ENCODE measurements at places on chromosomes 5 and 9.
A peak's percentile ranks its signal among the peaks of the same experiment; 100 is the strongest.

- no peak for DNase-seq
Measured at GRCh38 chr5:121833617-121834016, 18.1 kb upstream of the FTMT start.

DNA sequence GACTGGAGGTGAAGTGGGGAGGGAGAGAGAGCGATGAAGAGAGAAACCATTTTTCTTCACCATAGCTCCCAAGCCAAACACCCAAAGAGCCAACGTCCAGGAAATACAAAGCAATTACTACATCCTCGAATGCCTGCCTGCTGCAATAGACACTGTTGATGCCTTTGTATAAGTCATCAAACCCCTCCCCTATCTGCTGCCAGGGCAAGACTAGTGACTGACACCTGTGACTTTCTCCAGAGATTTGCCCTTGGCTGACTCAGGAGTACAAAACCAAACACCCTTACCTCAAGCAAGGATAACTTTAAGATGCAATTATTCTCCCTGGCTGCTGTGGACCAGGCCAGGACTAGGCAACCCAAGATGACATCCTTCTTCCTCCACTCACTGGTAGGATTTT, 81.8 kb upstream of the RASA1 start:
- no peak for DNase-seq

DNA sequence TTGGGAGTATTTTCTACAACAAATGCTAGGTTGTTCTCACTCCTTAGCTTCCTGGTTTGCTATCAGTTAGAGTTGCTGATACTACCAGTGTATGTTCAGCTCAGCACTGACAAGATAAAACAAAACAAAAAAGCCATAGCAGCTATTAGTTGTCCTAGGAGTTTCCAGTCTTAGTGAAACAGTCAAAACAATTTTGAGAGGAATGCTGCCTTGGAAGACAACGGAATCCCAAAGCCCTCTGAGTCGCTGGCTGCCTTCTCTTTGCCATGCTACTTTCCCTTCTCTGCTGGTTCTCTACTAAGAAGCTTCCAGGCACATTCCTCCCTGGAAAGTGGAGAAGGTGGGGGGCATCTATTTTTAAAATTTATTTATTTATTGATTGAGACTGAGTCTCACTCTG, 5.4 kb upstream of the CREBRF start:
- no peak for DNase-seq

DNA sequence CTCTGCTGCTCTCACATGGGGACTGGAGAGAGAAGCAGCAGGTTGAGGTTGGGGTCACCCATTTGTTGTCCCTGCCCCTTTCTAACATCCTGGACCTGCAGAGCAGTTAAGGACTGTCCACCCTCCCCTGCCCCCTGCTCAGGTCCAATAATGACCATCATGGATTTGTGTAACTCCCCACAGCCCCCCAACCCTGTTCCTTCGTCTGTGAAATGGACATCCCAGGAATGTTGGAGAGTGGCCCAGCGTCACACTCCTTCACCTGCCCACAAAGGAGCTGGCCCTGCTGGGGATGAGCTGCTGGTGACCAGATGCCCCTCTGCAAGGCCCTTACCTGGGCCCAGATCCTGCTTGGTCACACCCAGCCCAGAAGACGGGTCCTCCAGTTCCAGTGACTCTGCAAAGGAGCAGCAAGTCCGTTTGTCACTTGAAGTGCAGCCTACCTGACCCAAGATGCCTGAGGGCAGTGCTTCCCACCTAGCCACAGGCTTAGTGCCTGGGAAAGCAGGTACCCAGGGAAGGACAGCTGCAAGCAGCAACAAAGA, 10.4 kb downstream of the CD74 start:
- DNase-seq, result no peak

GRCh38 chr5:56761151-56761885, 54.0 kb upstream of the MAP3K1 start:
- DNase-seq, result no peak

DNA sequence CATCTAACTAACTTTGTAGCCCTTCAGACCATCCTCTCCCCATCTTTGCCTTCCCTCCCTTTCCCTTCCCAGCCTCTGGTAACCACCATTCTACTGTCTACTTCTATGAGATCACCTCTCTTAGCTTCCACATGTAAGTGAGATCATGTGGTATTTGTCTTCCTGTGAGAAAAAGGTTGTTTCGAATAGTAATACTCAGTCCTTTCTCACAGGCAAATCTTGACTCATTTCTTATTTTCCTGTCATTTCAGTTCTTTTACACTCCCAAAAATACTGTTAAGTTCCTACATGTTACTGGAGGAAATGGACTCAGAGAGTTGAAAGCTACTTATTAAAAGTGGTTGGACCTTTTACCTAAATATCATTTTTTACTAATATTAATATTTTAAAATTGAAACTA, 82.1 kb downstream of the SLF1 start:
- DNase-seq, result no peak

DNA sequence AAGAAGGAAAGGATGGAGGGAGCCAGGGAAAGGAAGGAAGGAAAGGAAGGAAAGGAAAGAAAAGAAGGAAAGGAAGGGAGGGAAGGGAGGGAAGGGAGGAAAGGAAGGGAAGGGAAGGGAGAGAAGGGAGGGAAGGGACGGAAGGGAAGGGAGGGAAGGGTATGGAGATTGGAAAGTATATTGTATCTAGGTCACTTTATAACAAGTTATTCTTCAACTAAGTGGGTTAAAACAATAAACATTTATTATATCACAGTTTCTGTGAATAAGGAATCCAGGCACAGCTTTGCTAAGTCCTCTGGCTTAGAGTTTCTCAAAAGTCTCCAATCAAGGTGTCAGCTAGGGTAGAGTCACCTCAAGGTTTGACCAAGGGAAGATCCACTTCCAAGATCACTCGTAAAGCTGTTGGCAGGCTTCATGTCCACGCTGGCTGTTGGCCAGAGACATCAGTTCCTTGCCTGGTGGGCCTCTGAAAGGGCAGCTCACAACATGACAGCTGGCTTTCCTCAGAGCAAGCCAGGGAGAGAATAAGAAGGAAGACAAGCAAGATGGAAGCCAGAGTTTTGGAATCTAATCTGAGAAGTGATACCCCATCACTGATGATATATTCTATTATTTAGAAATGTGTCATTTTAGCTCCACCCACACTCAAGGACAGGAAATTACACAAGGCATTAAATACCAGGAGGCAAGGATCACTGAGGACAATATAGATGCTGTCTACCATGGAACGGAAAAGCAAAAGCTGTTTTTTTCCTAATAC, 105.1 kb downstream of the DEPDC1B start:
- no peak for DNase-seq

DNA sequence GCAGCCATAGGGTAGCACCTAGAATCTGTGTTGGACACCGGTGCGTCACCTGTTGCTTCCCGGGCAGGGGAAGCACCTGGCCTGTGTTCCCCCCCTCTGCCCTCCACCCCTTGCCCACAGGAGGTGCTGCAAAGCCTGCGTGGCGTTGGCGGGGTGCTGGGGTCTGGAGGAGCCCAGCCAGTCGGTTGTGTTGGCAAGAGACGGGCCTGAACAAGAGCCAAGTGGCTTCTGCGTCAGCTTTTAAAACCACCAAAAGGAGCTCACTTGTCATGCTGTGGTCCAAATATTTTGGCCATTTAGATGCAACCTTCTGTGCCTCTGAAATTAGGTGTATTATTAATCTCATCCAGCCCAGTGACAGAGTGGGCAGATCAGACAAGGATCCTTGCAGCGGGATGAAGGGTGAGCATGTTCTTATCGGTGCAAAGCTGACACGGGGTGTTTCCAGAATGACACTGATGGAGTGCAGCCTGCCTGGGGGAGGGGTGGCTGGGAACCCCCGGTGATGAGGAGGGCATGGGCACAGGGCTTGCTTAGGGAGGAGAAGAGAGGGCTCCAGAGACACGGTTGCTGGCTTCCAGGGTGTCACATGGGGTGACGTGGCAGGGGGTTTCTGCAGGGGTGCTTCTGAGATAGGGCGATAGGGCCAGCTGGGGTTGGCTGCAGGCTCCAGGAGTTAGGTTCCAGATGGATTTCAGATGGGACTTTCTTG, 9.7 kb upstream of the RXRA start:
- no peak for DNase-seq

- no peak for DNase-seq
Measured at GRCh38 chr5:56620903-56621677, 194.3 kb upstream of the MAP3K1 start.

GRCh38 chr9:2126331-2126803, 111.2 kb downstream of the SMARCA2 start:
- no peak for DNase-seq

- DNase-seq, result no peak
Measured at GRCh38 chr5:176737746-176738636, 72.4 kb upstream of the UNC5A start.

DNA sequence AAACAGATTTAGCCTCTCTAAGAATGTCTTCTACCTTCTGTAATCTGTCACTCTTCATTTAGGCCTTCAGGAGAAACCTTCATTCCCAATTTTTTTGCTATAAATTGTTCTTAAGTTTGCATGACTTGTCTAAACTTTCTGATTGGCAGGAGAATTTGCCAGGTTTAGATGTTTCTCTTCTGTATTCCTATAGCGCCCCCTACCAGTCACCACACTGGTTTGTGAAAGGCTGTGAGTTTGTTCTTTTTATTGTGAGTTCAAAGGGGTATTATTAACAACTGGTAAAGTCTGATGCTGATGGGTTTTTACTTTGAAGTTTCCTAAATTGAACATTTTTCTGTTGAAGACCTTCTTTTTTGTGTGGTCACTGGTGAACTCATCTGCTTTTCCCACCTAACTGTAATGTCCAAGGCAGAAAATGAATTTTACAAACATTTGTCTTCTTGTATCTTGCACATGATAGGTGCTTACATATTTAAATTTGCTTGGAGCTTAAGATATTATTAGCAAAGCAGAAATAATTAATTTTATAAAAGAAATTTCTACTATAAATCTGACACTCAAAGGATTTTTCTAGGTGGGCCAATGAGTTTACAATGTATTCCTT, 18.4 kb upstream of the F2RL2 start:
- peak; percentile 37 for DNase-seq

DNA sequence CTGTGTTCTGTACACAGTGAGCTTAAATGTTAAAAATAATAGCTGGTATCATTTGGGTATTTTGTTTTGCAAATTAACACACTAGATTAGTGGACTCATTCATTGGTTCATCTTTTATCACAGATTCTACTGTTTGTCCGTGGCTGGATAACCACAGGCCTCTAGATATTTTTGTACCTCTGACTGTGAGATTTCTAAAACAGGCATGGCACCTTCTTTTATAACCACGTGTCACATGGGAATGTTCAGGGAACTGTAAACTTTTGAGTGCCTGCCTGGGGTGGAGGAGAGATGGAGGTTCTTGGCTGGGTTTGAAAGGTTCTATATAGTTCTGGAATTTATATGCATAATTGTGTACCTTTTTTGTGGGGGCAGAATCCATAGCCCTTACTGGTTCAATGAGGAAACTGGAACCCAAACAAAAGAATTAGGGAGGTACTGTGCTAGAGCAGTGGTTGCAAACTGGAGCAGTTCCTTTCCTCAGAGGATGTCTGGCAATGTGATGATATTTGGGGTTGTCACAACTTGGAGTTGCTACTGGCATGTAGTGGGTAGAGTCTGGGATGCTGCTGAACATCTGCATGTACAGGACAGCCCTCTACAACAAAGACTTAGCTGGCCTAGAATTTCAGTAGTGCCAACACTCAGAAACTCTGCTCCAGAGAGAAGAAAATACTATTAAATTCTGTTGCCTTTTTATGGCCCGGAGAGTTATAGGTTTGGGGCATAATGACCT, 16.9 kb downstream of the TLE4 start:
- no peak for DNase-seq

DNA sequence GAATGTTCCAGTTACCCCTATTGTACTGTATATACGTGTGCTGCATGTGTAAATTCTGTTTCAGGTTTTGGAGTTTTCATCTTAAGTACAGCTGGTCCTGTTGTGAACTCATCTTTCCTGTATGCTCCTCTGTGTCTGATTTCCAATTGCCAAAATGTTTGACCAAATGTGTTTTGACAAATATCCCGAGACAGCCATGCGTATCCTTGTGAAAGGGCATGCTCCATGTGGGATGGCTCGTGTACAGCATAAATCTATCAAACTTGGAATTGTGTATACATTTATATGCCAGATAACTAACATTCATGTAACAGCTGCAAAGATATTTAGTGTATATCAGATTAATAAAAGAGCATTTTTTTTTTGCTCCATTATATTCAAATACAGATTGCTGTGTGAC, 69.5 kb upstream of the IQGAP2 start:
- no peak for DNase-seq

GRCh38 chr5:127608077-127608660, 40.7 kb upstream of the CTXN3 start:
- DNase-seq, result no peak

DNA sequence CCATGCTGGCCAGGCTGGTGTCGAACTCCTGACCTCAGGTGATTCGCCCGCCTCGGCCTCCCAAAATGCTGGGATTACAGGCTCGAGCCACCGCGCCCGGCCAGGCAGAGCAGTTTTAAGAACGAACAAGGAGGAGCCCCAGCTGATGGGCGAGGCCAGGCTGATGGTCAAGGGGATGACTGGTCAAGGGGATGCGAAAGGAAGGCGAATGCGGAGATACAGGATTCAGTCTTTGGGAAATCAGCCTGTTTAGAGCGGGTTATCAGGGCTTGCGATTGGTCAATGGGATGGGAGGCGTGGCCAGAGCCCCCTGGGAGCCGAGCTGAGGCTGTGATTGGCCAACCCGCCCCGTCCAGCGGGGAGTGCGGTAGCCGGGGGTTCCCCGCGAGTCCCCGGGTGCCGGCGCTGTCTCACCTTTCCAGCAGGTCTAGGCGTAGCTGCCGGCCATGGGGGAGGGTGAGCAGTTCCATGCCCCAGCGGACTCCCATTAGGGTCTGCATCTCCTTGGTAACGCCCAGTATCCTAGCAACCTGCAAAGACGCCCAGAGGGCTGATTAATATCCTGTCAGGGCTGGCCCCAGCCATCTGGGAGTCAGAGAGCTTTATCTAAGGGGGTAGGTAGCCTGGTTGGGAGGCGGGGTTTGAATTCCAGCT, 7.5 kb upstream of the TOR2A start:
- DNase-seq, result no peak

- DNase-seq, result no peak
Measured at GRCh38 chr5:77145666-77146065, 58.6 kb upstream of the ZBED3 start.

DNA sequence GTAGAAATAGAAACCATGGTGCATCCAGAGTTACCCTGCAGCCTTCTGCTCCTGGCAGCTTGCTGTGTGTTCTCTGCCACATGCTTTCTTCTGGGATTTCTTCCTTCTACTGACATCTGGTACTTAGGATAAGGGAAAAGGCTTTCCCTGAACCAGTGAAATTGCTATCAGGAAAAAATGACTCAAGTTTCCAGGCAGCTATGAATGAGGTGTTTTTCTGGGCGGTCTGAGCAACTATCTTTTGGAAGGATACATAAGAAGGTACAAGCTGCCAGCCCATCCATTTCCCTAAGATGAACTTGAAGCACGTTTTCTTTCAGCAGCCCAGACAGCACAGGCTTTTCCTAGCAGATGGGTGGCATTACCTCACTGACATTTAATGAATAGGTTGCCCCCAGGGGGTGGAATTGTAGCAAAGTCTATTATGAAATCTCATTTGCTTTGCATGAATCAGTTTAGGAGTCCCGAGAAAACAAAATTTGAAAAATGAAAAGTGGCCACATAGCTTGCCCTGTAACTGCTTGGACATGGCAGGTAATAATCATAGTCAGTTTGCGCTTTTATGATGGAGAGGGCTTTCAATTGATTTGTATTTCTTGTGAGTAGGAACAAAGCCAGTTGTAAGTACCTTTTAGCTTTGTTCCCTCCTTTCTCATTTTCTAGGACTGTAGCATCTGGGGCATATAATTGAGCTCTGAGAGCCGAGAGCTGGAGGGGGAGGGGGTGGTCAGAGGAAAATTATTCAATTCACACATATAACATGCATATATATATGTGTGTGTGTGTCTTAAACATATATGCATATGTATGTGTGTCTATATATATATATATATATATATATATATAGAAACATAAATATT, 108.5 kb downstream of the C9orf152 start:
- no peak for DNase-seq

All from activated T-helper 2 cell treated with anti-CD3 and anti-CD28 coated beads, Interferon-gamma antibody, Interleukin-2, Interleukin-4, amounts not matched to agents 10 μg/mL and 5 μg/mL and 100 μg/mL, durations not matched to agents 14 hours and 24 hours and 36 hours (primary cell).